ENCODE measurements at places on chromosomes 3 and 15.

GRCh38 chr3:153925841-153926514 is 195.2 kb upstream of the ARHGEF26 start:
- no peak for DNase-seq

- DNase-seq, result peak; percentile 68
Measured at GRCh38 chr3:105351821-105352220, 14.9 kb upstream of the ALCAM start.

DNA sequence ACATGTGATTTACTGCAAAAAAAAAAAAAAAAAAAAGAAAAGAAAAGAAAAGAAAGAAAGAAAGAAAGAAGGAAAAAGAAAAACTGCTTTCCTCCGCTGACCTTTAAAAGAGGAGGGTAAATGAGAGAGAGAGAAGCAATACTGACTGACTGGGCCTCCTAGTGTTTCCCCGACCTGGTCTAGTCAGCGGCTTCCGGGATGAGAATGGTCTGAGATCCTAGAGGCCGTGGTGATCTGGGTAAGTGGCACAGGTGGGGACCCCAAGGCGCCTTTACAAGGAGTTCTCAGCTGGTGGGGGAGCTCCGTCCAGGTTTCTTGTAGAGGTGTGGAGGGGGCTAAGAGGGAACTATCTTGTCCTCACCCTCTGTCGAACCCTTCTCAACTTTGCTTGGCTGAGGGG is 223.1 kb downstream of the MEIS2 start:
- DNase-seq, result no peak

GRCh38 chr3:4061783-4062360 is 241.3 kb upstream of the SETMAR start:
- DNase-seq, result no peak

GRCh38 chr3:60770532-60770931 is 480.7 kb downstream of the FHIT start:
- no peak for DNase-seq

DNA sequence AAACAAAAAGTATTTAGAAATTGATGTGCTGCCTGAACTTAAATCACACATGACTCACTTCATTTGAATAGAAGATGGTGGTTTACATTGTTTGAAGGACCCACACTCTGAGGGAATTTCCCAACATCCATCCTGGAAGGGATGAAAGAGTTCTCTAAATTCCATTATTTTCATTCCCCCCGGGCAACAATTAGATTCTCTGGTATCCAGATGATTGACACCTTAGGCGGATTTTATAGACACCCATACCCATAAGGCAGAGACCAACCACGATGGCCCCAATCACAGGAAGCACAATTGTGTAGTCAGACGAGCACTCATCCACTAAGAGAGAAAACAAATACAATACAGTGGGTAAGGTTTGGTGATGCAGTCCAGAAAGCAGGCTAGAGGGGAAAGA is 24.6 kb upstream of the MCCC1 start:
- DNase-seq, result no peak

DNA sequence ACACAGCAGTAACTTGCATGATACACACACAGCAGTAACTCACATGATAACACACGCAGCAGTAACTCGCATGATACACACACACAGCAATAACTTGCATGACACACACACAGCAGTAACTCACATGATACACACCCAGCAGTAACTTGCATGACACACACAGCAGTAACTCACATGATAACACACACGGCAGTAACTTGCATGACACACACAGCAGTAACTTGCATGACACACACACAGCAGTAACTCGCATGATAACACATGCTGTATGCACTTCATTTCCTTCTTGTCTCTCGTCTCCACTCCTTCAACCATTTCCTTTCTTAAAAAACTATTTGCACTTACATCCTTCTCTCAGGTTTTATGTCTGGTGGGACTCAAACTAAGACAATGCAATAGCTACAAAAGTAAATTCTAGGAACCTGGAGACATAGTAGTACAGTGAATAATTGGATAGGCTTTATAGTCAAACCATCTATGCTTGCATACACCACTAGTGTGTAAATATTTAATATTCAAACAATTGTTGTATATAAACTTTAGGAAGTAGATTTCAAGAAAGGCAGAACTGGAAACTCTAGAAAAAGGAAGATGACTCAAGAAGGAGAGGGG is 130.8 kb downstream of the UACA start:
- DNase-seq, result no peak

DNA sequence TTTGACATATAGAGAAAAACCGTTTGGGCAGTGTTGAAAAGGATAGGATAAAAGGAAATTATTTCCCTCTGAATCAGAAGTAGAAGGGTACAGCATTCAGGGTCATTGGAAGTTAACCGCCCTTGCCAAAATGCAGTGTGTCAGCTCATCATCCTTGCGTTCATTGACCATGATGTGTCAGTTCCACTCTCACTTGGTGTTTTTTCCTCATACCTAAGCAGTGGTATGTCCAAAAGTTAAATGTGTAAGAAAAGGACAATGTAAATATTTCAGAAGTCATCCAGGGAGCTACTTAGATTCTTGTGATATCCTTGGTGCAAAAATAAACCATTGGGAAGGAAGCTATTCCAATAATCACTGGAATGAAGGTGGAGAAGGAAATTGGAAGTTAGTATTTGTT is 50.7 kb downstream of the MAP6D1 start:
- no peak for DNase-seq

GRCh38 chr3:53856964-53857363 is 10.6 kb downstream of the IL17RB start:
- DNase-seq, result no peak

GRCh38 chr15:48384616-48385015 is 53.4 kb downstream of the DUT start:
- DNase-seq, result no peak

DNA sequence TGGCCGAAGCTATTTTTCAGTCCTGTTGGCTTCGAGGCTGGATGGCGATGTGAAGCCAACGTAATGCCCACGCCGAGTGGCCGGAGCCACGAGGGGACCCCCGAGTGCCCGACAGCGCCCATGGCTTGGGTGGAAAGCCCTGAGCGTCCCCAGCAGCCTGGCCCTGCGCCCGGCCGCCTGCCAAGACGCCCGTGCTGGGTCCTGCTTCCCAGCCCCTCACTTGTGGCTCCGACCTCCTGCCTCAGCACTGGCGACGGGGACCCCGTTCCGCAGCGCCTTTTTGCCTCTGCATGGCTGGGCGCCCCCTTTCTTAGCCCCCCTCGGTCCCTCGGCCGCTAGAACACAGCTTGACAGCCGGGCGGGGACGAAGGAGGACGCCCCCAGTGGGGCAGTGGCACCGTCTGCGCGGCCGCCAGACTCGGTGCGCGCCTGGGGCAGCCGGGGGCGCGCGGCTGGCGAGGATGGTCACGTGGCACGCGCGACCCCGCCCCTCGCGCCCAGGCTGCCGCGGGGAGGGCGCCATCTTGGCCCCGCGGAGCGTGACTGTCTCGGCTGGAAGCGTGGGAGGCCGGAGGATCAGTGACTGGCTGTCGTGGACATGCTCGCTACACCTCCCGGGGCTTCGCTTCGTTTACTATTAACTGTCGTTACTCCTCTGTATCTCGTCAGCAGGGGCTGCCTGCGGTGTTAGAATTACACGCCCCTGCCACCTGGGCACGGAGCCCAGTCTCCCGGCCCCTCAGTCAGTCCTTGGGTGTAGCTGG is 626 bp upstream of the GPR176 start:
- DNase-seq, result peak; percentile 65

DNA sequence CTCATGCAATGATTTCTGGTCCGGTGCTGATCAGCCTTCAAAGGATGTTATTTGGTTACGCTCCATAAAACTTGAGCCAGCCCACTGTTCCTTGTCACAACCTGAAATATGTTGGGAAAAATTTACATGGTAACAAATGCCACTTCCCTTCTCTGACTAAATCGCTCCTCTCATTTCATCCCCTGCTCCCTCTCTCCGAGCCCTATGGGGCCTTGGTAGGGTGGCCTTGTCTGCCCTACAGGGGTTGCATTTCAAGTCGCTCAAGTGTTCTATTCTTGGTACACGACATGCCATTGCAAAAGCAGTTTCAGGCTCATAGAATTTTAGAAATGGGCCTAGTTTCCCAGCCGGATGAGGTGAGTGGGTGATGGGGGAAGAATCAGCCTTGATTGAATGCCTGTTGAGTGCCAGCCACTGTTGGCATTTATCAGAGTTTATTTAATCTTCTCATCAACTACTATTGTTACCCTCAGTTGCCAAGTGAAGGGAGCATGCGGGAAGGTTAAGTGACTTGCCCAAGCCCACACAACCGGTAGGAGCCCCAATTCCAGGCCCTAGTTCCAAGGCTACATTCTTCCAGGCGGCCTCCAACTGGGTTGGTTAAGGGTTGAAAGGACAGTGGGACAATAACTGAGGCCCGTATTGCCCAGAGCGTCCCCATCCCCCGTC is 961 bp upstream of the ABHD2 start:
- no peak for DNase-seq

- DNase-seq, result no peak
Measured at GRCh38 chr15:74470631-74471395, 9.9 kb upstream of the UBL7 start.

DNA sequence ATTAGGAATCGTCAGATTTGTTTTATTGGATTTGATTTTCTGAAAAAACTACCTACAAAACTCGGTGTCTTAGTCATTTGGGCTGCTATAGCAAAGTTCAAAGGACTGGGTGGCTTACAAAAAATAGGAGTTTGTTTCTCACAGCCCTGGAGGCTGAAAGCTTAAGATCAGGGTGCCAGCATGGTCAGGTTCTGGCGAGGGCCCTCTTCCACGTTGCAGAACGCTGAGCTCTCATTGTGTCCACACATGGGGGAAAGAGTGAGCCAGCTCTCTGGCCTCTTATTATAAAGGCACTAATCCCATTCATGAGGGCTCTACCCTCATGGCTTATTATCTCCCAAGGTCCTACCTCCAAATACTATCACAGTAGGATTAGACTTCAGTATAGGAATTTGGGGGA is 40.6 kb upstream of the MRPS22 start:
- DNase-seq, result no peak

DNA sequence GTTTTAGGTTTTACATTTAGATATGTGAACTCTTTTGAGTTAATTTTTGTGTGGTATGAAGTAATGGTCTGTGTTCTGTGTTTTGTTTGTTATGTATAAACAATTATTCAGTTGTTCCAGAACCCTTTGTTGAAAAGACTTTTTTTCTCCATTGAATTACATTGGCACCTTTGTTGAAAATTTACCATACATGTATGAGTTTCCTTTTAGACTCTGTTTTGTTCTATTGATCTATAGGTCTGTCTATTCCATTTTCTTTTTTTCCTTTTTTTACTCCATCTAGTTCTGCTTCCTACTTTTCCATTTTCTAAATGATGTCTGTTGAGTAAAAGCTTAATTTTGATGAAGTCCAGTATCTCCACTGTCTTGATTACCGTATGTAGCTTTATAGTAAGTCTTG is 31.4 kb downstream of the ARIH2 start:
- no peak for DNase-seq
